ENCODE measurements at places on chromosomes 1 and 21.

- no peak for DNase-seq
Observed at GRCh38 chr1:166136222-166136621, 30.6 kb downstream of the FAM78B start.

GRCh38 chr1:205630241-205630640 is 1.6 kb downstream of the ELK4 start:
- DNase-seq, result peak; percentile 35

DNA sequence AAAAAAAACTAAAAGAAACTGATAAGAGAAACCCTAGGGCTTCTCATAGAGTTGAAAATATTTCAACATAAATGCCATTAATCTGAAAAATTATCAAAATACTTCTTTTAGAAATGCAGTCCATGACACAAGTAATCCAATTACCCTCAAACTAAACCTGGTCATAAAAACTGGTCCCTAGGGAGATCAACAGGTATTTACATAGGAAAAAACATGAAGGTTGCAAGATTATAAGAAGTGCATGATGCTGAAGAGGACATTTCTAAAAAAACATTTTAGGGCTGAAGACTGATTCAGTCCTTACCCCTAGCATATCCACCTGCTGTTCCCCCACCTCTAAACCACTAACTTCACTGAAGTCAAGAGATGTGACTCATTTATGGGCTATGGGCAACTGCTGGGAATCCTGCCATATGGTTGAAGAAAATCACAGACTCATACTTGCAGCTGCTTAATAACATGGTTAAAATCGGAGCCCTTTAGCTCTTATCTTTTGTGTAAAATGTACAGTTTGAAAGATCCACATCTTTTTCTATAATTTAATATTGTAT is 131.0 kb upstream of the RUNX1 start:
- no peak for DNase-seq

GRCh38 chr21:42261829-42262200 is 42.9 kb downstream of the ABCG1 start:
- DNase-seq, result no peak

- no peak for DNase-seq
Observed at GRCh38 chr1:171484760-171485374, 463 bp upstream of the PRRC2C start.

GRCh38 chr1:24415334-24415909 is at the start of gene NIPAL3:
NIPAL3 (plus strand) TSS chr1:24415802; CDS start chr1:24419548, 3,746 bp downstream.
- peak; percentile 98 for DNase-seq

DNA sequence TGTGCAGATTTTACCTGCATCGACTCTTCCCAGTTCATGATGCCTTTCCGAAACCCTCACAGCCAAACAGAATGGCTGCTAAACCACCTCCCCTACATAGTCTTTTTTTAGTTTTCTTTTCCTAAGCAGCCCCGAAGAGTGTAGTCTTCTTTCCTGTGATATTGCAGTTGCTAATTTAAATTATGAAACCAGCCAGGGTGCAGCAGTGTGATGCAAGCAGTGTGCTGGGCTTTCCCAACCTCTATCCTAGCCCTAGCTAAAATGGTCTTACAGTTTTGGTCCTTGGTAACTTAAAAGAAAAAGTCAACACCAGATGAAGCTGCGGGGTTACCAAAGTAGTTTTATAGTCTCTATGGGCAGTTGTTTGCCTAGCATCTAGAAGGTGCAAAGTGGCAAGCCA is 82.0 kb upstream of the GCLM start:
- no peak for DNase-seq

GRCh38 chr1:218034468-218034867 is 250.6 kb upstream of the RRP15 start:
- DNase-seq, result no peak

GRCh38 chr1:84010136-84010535 is 11.2 kb upstream of the TTLL7 start:
- DNase-seq, result no peak

- DNase-seq, result no peak
Observed at GRCh38 chr1:34711485-34711884, 43.4 kb upstream of the GJB5 start.

DNA sequence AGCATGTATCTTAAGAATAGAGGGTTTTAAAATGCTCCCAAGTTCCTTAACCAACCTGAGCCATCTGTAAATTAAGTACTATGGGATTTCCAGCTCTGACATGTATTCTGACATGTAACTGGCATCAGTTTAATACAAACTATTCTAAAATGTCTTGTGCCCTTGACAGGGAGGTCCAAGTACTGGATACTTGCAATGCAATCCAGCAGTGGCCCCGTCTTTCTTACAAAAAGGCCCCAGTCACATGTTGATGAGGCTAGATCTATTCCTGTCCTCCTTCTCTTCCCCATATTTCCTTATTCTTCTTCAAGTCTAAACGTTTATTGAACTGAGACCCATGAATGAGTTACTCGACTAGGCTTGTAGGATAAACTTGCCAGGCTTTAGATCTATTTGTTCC is 46.4 kb downstream of the MRPL39 start:
- no peak for DNase-seq

DNA sequence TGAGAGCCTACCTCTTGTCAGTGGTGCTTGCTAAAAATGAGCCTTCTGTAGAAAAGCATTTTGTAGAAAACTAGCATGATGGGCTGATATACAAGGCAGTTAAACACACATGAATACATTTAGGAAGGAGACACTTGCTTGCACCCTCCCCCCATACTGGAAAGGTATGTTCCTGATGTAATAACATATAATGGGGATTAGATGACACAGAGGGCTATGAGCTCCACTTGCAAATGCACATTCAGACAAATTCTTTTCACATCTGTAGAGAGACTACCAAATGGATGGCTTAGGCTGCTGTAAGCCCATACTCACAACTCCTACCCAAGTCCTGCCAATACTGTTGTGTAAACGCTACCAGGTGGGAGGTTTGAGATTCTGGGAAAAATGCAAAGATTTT is 634.0 kb downstream of the SMYD3 start:
- DNase-seq, result no peak

GRCh38 chr1:201313086-201313485 is 29.8 kb downstream of the PKP1 start:
- no peak for DNase-seq

- DNase-seq, result no peak
Observed at GRCh38 chr1:181062836-181063428, 25.6 kb upstream of the IER5 start.

- DNase-seq, result no peak
Observed at GRCh38 chr1:226486161-226486560, 62.4 kb upstream of the STUM start.

GRCh38 chr1:223474804-223475203 is 81.6 kb downstream of the CCDC185 start:
- no peak for DNase-seq

DNA sequence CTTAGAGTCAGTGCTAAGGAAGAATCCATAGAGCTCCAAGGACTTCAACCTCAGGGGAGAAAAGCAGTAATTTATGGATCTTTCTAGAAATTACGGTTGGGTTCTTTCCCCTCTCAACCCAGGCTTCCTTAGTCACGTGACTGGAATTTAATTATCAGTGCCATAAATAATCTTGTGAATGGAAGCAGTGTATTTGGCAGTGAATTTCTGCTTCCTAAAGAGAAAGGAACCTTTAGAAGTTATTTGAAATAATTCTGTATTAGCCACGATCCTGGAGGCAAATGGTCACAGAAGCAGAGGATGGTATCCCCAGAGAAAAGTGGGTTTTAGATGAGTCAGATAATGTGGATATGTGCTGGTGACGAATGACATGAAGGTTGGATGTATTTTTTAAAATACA is 89.6 kb downstream of the NFIA start:
- no peak for DNase-seq

DNA sequence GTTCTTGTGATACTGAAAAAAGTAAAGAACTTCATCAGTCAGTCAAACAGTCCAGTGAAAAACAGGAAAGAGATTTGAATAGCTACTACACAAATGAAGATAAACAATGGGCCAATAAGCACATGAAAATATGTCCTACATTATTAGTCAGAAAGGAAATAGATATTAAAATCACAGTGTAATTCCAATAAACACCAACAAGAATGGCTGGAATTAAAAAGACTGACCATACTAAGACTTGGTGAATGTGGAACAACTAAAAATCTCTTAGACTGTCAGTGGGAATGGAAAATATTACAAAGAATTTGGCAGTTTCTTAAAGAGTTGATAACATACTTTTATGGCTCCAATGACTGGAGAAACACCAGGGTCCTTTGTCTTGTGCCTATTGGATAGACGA is 241.8 kb upstream of the USP24 start:
- no peak for DNase-seq

DNA sequence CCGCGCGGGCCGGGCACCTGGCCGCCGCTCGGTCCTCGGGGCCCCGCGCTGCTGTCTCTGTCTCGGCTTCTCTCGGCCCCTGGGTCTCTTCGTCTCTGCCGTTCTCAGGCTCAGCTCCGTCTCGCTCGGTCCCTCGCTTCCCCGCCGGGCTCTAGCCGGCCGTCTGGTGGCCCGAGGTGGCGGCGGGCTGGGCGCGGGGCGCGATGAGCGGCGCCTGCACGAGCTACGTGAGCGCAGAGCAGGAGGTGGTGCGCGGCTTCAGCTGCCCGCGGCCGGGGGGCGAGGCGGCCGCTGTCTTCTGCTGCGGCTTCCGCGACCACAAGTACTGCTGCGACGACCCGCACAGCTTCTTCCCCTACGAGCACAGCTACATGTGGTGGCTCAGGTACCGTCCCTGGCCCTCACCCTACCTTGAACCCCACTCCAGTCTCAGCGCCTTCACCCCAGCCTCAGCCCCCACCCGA is 355 bp downstream of the SHISAL2A start:
- no peak for DNase-seq

DNA sequence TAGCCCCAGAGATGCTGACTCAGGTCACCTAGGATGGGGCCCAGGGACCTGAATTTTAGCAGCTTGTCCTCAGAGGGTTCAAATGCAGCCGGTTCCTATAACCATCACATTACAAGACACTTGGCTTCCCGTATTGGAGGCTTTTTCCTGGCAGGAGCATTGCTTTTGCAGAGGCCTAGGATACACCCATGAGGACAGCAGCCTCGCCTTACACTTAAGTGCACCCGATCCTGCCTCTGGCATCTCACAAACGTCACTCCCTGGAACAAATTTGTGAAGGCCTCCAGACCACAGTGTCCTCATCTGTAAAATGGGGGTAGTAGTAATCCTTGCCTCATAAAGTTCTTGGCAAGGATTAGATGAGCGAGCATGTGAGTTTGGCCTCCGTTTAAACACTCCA is 130.0 kb downstream of the KAZN start:
- DNase-seq, result no peak

GRCh38 chr1:31373056-31373896 is at the start of gene FABP3:
FABP3 (minus strand) TSS chr1:31373076; CDS start chr1:31373014, 62 bp downstream.
- peak; percentile 52 for DNase-seq

- no peak for DNase-seq
Observed at GRCh38 chr1:44406737-44407429, 1.8 kb downstream of the RNF220 start.

GRCh38 chr1:174433451-174433850 is 14.3 kb upstream of the GPR52 start:
- DNase-seq, result no peak

GRCh38 chr1:88888750-88889149 is 2.6 kb downstream of the GTF2B start:
- DNase-seq, result no peak

DNA sequence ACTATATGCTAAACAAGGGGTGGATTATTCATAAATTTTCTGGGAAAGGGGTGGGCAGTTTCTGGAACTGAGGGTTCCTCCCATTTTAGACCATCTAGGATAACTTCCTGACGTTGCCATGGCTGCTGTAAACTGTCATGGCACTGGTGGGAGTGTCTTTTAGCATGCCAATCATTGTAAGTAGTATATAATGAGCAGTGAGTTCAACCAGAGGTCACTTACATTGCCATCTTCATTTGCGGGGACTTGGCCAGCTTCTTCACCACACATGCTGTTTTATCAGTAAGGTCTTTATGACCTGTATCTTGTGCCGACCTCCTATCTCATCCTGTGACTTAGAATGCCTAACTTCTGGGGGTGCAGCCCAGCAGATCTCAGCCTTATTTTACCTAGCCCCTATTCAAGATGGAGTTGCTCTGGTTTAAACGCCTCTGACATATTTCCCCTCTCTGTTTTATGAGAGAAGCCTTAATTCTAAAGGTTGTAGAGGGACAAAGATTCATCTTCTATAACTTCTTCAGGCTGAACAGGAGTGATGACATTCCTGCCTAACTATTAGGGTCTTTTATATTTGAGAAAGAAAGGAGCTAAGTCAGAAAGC is 60.4 kb downstream of the DIP2A start:
- peak; percentile 63 for DNase-seq

DNA sequence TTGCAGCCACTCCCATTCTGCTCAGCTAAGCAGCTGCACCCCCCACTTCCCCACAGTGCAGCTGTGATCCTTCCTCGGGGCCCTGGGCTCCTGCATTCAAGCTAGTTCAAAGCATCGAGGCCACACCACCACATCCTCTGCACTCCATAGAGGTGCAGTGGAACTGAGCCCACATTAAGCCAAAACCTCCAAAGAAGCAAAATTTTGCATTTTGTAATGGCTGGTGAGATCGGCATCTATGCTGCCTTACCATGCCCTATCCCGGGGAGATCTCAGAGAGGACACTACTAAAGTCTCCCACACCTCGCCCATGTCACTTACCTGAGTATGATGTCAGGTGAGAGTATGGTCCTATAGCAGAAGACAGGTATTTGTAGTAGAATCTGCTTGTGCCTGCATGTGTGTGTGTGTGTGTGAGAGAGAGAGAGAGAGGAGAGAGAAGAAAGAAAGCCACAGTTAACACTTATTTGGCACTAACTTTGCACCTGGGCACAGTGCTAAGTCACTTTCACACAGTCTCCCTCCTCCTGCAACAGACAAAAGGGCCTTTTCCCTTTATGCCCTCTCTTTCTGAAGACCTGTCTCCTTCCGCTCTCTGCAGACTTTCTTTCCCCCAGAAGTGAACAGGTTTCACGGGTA is 89.8 kb downstream of the KIF14 start:
- no peak for DNase-seq

GRCh38 chr1:25568834-25569596 is 25.6 kb downstream of the LDLRAP1 start:
- DNase-seq, result no peak

GRCh38 chr1:178275553-178275952 is 181.6 kb downstream of the RASAL2 start:
- no peak for DNase-seq

DNA sequence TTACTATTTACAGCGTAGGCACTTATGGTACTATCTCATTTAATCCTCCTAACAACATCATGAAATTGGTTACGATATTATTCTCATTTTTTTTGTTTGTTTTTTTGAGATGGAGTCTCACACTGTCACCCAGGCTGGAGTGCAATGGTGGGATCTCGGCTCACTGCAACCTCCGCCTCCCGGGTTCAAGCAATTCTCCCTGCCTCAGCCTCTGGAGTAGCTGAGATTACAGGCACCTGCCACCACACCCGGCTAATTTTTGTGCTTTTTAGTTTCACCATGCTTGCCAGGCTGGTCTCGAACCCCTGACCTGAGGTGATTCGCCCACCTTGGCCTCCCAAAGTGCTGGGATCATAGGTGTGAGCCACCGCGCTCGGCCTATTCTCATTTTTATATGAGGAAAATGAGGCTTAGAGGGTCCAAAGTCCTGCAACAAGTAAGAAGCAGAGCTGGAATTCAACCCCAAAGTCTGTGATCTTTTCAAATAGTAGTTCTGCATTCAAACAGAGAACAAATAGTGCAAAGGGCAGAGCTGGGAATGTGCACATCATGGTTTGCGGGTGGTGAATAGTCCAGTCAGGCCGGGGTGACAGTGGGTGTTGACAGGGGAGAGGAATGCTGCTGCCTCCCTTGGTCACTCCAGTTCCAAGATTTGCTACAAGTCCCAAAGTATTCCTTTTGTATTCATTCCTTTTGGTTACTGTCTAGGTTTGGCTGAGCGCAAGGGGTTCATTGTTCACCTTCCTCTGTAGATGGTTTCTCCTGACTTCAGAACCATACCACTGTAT is 4.6 kb downstream of the PRUNE1 start:
- DNase-seq, result no peak

- DNase-seq, result no peak
Observed at GRCh38 chr1:98761219-98761865, 99.8 kb downstream of the SNX7 start.
